HS-5 (cell line): ENCODE measurements at places on chromosomes 1 and 21.

DNA sequence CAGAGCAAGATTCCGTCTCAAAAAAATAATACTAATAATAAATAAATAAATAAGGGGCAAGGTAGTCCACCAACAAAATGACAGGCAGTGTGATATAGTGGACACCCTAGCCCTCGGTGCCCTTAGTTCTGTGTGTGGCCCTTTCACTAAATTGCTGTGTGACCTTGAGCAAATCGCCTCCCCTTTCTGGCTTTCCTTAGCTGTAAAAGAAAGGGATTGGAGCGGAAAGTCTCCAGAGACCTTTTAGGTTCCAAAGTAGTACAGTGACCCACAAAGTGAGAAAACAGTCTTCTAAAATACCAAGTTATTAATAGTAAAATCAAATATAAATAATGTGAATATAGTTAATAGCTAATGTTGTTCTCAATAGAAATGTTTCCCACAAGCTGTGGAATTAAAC lies 7.6 kb downstream of the LMNA start:
- DNase-seq = no peak

DNA sequence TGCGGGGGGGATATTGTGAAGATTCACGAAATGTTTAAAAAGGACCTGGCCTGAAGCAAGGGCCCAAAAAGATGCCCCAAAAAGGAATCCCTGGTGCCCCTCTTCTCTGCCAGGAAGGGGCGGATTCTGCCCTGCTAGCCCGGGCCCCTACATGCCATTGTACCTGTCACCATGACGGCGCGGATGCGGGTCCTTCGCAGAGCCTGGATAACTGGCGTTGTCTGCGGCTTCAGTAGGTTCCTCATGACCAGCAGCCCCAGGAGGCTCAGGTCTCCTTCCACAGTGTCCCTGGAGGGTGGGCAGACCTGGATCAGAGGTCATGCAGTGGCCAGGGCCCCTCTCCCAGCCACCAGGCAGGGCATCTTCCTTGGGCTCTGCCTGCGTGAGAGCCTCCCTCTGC lies 11.2 kb upstream of the MFAP2 start:
- no peak for DNase-seq

DNA sequence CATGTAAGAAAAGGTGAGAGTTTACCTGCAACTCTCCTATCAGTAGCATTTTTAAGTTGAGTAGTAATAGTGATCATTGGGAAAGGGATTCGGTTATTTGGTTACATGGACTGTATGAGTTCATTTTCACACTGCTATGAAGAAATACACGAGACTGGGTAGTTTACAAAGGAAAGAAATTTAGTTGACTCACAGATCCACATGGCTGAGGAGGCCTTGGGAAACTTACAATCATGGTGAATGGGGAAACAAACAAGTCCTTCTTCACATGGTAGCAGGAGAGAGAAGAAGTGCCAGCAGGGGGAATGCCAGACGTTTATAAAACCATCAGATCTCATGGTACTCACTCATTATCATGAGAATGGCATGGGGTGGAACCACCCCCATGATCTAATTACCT lies 59.3 kb upstream of the FBXO28 start:
- no peak for DNase-seq

DNA sequence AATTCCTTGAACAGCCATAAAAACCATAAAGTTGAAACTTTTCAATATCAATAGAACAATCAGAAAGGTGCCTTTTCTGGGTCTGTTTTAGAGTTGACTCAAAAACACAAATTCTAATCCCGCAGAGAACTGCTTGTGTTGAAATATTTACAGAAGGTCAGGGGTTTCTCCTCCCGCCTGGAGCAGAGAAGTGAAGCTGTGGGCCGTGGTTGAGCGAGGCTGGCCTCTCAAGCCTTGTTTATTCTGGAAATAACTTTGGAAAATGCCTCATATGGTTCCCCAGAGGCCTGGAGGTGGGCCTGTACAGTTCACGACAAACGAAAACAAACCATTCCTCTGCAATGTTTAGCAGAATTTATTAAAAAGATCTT lies 90.8 kb upstream of the ERRFI1 start:
- no peak for DNase-seq

DNA sequence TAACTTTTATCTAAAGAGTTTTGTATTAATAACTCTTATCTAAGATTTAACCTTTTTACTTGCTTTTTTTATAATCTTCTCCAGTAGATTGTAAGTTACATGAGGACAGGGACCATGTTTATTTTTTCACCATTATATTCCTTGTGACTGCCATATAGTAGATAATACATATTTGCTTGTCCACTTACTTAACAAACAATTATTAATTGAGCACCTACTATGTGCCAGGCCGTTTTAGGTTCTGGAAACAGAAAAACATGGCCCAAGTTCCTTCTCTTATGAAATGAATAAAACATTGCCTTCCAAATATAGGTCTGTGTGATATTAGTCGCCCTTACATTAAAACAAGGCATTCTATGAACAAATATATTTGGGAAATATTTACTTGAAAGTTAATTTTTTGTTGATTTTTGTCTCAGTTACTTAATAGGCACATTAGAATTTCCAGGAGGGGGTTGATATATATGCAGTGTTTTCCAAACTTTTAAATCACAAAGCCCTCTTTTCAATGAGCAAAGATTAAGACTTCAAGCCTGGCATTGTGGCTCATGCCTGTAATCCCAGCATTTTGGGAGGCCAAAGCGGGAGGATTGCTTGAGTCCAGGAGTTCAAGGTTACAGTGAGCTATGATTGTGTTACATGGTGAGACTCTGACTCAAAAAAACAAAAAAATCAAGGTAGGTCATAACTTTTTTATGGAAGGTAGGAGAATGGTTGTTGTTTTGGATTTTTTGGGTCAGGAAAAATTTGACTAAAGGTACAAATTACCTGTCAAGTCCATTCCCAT lies 22.7 kb downstream of the CDKN2C start:
- DNase-seq = no peak

- no peak for DNase-seq
These were observed 710 bp upstream of the SLC30A1 start for GRCh38 chr1:211579440-211580302.

GRCh38 chr1:6097824-6098223 lies 52.1 kb downstream of the KCNAB2 start:
- DNase-seq = no peak

DNA sequence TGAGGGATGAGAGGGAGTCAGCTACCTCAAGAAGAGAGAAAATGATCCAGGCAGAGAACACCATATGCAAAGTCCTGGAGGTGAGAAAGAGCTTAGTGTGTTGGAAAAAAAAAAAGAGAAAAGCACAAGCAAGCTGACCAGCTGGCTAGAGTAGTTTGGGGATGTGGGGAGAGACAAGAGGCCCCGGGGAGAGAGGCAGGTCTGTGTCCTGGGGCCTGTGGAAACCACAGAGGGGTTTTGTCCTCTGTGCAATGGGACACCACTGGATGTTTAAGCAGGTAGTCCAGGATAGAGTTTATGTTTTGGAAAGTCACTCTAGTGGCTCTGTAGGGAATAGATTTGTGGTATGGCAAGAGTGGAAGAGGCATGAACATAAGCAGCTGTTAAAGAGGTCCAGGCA lies 14.4 kb upstream of the CHI3L1 start:
- DNase-seq = no peak

DNA sequence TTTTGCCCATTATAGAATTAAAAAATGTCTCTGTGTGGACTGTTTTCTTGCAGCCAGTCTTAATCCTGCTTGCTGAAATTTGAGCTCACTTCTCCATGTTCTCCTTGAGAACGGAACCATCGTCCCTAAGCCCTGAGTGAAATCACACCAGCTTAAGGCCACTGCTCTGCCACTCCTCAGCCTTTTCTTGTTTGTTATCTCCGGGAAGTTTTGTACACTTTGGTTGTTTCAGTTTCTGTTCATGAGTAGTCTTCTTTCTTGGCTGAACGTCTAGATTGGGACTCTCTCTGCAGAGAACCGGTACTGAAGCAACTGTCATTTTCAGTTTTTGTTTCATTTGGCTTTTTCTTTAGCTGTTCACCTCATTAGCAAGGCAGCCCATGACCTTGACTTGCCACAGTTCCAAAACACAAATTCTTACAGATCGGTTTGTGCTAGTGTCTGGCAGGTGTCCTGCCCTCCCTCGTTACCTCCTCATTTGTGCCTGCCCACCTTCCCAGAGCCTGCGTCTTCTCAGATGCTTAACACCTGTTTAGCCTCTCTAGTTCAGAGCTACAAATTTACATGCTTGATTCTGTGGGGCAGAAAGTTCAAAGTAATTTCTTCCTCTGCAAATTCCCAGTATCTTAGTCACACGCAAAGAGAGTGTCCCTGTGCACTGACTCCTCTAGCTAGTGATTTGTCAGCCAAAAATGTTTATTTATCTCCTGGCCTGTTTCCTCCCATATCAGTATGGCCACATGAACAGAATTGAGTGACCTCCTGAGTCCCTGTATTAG lies 12.4 kb downstream of the PSEN2 start:
- DNase-seq = no peak

DNA sequence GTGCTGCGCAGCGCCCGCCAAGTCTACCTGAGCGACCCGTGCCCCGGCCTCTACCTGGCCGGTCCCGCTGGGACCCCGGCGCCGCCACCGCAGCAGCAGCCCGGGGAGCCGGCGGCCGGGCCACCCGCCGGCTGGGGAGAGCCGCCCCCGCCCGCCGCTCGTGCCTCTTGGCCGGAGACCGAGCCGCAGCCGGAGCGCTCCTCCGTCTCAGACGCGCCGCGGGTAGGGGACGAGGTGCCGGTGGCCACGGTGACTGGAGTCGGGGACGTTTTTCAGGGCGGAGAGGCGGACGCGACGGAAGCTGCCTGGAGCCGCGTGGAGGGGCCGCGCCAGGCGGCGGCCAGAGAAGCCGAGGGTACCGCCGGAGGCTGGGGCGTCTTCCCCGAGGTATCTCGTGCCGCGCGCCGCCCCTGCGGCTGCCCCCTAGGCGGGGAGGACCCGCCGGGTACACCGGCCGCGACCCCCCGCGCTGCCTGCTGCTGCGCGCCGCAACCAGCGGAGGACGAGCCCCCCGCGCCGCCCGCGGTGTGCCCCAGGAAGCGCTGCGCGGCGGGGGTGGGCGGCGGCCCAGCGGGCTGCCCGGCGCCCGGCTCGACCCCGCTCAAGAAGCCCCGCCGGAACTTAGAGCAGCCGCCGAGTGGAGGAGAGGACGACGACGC lies 646 bp downstream of the IER5 start:
- no peak for DNase-seq

DNA sequence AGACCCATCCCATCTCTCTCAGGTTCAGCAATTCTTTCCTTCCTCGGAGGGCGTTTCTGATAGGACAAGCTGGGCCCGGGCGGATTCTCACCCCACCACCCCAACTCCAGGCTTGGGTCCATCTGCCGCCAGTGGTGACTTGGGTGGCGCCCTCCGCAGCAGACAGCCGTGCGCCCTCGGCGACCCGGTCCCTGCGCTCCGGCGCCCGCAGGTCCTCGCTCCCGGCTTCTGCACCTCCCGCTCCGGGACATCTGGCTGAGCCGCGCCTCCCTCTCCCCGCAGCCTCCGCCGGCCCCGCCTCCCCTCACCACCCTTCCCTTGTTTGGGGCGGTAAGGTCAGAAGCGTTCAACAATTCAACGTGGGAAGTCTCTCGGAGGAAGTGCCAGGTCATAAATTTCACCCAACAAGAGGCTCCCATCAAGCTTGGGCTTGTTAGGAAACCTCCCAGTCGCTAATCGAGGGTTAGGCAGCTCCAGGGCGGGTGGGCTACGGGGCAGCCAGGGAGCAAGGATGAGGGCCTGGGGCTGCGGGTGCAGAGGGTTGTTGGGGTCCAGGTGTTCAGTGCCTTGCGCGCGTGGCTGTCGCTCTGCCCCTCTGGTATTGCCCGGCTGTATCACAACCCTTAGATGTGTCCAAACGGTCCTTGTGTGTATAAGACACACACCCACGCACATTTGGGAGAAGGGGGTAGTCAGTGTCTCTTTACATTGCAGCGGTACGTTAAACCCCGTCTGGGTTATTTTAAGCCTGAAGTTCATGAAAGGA lies 39.8 kb downstream of the OLIG1 start:
- no peak for DNase-seq

DNA sequence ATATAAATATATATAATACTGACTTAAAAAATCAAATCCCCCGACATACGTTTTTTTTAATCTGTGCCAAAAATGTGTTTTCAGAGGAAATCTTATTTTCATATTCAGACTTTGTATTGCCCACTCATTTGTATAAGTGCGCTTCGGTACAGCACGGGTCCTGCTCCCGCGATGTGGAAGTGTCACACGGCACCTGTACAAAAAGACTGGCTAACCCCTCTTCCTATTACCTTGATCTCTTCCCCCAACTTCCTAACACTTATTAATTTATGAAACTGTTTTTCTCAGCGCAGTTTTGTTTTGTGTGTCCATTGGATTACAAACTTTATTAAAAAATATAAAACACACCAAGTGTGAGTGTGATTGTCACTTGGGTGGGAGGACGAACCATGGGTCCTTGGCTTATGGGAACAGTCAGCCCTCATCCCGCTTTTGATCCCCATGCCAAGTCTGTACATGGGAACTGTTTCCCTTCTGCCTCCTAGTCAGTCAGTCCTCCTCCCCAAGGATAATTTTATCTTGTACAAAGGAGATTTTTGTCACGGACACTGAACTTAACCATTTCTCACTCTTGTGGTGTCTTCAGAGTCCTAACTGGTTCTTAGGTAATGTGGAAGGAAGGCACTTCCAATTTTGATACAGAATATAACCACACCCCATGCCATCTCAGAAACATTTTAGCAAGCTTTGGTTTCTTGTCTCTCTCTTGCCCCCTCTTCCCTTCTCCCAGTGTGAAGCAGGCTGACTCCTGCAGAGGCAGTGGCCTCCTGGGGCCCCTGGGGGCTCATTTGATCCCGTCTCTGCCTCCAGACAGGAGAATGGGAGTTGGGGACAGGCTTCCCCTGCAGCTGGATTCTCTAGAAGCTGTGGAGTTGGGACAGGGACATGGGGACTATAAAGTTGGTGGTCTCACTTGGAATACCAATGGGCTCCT lies 35.5 kb downstream of the ZBTB17 start:
- no peak for DNase-seq

DNA sequence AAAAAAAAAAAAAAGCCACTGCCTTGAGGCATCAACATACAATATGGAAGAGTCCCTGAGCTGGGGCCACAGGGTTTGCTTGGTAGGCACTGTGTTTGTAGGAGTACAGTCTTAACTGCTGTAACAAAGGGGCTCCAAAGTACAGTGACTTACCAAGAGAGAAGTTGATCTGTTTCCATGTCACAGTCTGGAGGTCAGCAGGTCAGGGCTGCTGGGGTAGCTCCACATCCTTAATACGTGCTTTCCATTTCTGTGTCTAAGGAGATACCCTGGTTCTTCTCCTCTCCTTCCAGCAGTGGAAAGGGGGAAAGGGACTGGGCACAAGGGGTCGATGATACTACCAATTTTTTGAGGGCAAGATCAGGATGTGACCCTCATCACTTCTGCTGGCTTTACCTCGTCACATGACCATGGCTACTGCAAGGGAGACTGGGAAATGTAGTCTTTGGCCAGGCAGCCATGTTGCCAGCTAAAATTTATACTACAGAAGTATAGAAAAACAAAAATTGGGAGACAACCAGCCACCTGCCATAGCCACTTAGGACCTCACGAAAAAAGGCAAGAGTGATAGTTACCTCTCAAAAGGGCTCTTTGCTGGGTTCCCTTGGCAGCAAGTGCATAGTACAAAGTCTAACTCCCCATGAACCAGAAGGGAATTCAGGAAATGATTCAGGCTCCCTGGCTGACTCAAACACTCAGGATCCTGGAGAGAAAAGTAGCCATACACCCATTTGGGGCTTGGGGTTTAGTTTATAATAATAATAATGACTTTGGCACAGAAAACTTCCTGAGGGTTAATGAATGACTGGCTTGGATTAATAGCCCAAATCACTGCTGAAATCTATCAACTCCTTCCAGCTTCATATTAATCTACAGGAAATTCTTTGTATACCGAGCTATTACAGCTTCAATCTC lies 52.7 kb upstream of the ATP5PO start:
- DNase-seq = peak; percentile 45

- DNase-seq = no peak
These were observed 46.5 kb upstream of the CDC7 start for GRCh38 chr1:91454136-91454535.

GRCh38 chr1:229582011-229582694 lies 23.6 kb upstream of the ABCB10 start:
- no peak for DNase-seq
